ENCODE measurements at places on chromosomes 4 and X.

- no peak for DNase-seq
Measured at GRCh38 chr4:118964891-118965411, 76.3 kb downstream of the SYNPO2 start.

DNA sequence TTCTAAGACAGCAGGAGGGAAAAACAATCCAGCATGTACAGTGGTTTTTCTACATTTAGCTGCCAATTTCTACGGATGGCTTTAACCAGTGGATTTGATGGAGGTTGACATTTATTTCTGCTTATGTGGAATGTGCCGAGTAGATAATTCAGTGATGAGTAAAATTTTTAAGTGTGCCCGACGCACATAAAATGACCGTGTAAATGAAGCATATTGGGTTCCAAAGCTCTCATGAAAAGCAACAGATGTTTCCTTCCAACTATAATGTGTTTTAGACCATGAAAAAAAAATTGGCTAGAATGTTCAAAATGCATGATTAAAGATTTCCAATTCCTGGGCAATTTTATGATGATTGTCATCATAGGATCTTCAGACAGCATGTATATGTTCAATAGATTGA, 14.1 kb downstream of the INPP4B start:
- DNase-seq: no peak

DNA sequence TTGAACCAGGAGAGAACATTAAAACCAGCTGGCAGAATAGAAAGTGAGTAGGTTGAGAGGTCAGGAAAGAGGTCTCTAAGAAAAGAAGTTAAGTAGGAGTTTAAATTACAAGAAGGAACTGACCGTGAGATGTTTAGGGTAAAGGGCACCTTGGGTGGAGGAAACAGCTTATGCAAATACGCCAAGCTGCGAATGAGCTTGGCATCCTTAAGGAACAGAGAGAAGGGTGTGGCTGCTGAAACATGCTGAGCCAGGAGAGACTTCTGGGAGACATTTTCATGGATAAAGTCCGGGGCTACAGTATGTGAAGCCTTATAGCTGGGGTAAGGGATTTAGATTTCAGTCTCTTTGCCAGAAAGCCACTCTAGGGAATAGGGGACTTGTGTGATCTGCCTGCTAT, 249.1 kb downstream of the KCNIP4 start:
- DNase-seq: no peak

- DNase-seq: no peak
Measured at GRCh38 chr4:174423257-174423944, 98.9 kb downstream of the HPGD start.

- peak; percentile 58 for DNase-seq
Measured at GRCh38 chr4:75696071-75696470, 22.9 kb upstream of the G3BP2 start.

- DNase-seq: no peak
Measured at GRCh38 chr4:109614015-109614414, 54.0 kb downstream of the MCUB start.

GRCh38 chrX:15398874-15399273, 14.7 kb upstream of the VEGFD start:
- no peak for DNase-seq

DNA sequence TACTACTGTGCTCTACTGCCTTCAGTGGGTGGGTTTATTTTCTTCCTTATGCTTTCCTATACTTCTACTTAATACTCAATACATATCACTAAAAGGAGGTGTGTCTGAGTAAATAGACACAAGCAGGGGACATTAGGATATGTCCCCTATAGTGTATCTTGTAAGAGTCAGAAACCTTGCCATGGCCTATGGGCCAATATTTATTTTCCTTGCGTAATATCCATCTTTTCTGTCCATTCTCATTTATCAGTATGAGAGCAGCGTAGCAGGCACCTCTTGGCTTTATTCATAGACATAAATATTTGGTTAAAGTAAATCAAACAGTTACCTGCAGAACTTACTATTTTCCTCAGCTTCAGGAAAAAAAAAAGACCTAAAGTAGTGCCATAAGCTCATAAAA, 46.6 kb upstream of the PHF8 start:
- DNase-seq: no peak

- no peak for DNase-seq
Measured at GRCh38 chr4:1006856-1007255, 4.6 kb upstream of the FGFRL1 start.

GRCh38 chr4:187317799-187318198, 594.1 kb upstream of the FAT1 start:
- no peak for DNase-seq

GRCh38 chr4:153948041-153948440, 159.2 kb upstream of the SFRP2 start:
- DNase-seq: no peak

DNA sequence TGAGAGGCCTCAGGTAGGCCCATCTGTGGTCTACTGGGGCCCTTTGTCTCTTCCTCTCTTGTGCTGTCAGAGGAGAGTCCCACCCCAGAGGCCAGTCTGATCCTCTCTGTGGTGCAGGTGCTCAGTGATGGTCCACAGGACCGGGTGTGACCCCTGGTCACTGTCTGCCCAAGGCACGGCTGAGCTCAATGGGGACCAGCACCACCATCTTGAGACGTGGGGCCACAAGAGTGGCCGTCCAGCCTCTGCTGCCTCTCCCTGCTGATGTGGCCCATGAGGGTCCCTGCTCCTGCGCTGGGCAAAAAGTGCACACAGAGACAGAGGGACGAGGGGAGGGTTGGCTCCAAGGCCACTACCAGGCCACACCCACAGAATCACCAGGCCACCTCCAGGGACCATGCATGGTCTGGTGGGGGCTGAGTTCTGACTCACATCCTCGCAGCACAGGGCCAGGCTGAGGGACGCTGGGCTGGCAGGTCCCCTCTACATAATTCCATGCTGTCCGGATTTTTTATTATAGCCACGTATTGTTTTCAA, 88.3 kb downstream of the FAM53A start:
- no peak for DNase-seq

DNA sequence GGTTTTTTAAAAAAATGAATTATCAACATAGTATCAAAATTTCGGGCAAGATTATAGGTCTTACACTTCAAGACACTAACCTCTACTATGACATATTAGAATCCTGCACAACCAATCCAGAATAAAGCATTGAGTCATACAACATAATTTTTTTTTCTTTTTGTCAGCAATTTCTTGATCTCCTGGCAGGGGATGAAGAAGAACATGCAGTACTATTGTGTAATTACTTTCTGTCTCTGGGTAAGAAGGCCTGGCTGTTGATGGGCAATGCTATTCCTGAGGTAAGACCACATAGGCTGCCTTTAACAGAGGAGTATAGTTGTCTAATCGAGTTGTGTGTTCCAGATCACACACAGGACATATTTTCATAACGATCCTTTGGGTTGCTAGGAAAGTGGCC, 67.5 kb downstream of the FBXL5 start:
- no peak for DNase-seq

DNA sequence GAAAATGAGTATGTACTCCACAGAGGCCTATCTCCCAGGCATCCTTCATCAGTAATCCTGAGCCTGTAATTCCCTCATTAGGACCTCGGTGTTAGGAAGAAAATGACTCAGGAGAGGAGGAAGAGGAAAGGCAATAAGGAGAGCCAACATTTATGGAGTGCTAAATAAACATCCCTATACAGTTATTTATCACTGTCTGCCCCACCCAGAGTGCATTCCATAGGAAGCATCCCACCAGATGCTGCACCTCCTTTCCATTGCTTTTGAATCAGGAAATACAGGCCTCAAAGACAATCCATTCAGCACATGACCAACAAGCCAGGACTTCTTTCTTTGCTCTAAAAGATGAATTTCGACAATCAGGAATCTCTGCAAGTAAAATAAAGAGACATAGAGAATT, 47.6 kb downstream of the USP38 start:
- DNase-seq: no peak

GRCh38 chr4:104964410-104965175, 182.1 kb upstream of the TET2 start:
- no peak for DNase-seq

DNA sequence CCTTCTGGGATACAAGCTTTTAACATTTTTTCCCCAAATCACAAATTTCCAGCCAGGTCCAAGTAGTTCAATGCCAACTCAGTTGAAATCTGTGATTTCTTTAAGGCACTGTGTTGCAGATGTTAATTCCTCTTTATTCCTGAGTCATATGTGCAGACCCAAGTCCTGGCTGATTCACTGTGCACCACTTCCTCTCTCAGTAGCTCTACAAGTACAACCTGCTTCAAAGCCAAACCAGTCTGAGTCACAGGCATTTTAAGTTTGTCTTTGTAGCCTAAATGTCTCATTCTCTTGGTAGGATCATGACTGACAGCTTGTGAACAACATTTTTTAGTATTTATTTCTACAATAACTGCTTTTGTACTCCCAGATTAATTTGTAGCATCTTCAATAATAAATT, 165.6 kb upstream of the S100G start:
- peak; percentile 15 for DNase-seq

DNA sequence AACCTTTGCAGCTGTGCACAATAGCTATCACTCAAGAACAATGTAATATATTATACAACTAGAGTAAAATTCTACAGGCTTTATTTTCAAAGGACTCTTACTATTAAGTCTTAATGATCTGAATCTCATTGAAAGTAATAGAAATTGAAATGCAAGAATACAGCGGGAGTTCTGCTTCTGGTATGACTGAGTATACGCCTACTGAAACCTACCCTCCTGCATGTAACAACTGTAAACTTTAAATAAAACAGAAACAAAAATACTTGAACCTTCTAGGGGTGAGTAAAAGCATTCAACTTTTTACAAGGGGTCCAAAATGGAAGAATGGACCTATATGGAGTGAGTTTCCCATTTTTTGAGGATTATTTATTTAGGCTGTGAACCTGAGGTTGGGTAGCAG, 13.5 kb downstream of the DCHS2 start:
- no peak for DNase-seq

GRCh38 chr4:139886798-139887197, 221.2 kb downstream of the MGST2 start:
- no peak for DNase-seq

DNA sequence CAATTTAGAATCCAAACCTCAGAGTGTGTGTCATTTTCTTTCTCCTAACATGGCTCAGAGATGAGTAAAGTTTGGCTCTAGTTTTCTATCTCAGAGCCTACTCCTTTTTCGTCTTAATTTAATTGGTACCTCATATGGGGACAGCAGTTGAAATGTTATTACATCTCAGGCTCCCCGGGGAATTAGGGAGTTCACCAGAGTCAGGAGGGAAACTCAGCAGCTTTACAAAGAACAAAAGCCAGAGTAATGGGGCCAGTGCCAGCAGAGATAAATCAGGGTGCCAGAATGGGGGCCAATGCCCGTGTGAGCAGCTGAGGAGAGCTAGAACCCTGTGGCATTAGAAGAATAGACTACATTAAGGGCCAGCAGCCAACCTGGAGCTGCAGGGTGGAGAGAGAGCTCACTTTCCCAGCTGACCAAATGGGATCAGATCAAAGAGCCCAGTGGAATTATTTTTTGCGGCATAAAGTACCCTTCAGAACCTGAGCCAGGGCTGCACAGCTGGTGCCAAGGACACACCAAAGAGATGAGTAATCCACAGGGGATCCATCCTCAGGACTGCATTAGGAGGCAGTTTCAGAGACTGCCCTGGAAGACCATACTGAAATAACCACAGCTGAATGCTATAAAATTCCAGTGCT, 207.1 kb upstream of the DKK2 start:
- DNase-seq: no peak

DNA sequence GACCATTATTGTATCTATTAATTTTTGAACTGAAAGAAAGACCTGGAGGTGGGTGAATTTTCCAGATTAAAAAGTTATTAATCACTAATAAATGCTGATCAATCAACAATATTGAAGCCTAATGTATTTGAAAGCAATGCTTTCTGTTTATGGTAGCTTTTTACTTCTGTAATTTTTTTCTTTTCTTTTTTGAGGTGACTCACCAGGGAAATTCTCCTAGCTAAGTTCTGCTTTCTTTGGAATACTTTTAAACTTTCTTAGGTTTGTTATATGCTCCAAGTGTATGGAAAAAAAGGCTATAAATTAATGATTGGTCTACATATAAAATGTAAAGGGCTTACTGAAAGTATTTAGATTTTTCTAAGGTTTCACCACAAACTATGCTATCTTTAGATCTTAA, 94.2 kb downstream of the MBNL3 start:
- DNase-seq: no peak

DNA sequence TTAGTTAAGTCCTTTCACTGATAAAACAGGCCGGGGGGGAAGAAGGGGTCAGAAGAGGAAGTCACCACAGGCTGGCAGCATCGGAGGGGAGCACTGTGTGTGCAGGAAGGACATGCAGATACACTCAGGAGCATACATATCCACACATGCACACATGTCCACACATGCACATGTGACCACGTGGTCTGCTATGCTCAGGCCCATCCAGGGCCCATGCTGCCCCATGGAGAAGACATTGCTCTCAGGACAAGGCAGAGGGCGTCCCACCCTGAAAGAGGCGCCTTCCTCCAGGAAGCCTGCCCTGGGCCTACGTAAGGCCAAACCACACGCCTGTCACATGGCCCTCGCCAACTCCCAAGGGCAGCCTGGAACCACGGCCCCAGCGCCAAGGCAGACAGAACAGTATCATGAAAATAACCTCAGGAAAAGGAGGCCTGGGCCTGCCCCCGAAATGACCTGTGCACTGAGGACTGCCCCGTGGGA, 15.8 kb downstream of the WDR1 start:
- peak; percentile 46 for DNase-seq

Data from central memory CD4-positive, alpha-beta T cell (primary cell).